ENCODE measurements at places on chromosomes 2 and 18.

DNA sequence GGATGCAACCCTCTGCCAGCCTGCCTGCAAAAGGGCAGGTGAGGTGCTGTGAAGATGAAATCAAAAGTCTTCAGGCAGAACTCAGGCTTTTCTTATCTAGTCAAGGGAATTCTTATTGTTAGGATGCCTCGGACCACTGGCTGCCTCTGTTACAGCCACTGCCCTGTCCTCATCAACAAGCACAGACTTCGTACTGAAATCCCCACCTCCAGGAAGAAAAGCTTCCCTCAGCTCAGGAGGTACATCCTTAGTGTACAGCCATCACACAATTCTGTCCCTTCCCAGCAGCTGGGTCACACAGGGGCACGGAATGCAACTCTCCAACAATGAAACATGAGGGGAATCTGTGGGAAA is 10.1 kb upstream of the RNU4ATAC start:
- DNase-seq, result no peak

DNA sequence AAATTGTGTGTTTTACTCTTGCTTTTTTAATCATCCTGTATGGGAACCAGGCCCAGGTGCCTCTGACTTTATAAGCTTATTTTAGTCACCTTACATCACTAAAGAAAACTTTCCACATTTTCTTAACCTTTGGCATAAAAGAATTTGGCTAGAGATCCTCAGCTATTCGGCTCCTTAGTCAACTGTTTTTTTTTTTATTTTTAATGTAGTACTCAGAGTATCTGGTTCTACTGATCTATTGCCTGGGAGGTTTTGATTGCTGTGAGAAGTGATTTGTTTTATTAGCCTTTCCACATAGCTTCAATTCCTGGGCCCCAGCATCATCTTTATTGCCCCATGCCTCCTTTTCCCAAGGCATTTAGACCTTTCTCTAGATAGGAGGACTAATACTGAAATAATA is 121.0 kb downstream of the MYO1B start:
- DNase-seq, result no peak

- no peak for DNase-seq
Measured at GRCh38 chr2:77156599-77156998, 365.6 kb downstream of the LRRTM4 start.

DNA sequence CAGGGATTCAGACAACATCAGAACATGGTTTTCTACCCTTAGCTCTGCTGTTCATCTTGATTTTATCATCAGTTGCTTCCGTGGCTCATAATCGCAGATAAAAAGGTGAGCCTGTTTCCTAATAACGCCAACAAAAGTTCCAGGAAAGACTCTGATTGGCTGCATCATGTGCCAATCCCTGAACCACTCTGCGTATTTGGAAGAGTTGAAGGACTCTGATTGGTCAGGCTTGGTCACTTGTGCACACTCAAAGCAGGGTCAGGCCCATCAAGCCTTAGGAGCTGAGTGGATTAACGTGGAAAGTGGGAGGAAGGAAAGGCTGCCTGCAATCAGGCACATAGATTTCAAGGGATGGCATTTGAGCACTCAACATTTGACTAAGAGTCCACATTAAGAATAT is 11.4 kb downstream of the TXNDC2 start:
- no peak for DNase-seq

GRCh38 chr2:124602759-124603158 is 577.7 kb downstream of the CNTNAP5 start:
- DNase-seq, result no peak

GRCh38 chr2:75596784-75597183 is 36.0 kb upstream of the EVA1A start:
- no peak for DNase-seq

- DNase-seq, result no peak
Measured at GRCh38 chr2:232170396-232170795, 208.2 kb upstream of the ALPP start.

DNA sequence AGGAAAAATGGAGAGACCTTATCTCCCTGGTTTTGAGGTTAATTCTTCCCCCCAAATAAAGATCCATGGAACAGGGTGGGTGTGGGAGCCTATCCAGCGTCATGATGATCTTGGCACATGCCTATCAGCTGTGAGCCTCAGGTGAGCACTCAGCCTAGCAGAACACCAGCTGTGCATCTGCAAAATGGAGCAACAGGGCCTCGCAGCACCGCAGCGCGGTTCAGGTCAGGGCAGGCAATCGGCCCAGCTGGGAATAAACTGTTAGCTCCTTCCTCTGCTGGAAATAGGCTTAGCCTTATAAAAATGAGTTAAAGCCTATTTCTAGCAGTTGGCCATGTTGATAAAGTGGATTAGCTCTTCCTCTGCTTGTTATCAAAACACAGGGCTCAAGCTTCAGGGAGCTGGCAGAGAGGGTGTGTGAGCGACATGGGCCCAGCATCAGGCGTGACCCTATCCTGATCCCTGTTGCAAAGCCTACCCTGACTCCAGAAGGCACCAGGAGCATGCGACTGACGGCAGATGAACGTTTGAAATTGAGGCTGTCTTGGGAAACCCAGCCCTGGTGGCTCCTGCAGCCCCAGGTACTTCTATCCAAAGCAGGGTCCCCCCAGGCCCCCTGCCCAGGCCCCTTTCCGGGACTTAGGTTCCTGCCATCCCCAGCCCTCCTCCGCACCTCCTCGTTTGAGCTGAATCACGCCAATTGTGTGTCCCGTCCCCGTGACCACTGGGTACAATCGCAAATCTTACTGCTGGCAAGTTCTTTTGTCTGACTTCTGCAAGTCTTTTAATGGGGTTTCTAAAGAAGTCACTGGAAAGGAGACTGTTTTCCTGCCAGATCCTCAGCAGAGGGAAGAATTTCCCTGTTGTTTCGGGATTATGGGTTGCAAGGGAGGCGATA is 35.4 kb downstream of the ARHGEF4 start:
- no peak for DNase-seq

Measured in heart right ventricle (tissue), 16 donors.